ENCODE measurements at places on chromosomes 5 and 9.

GRCh38 chr9:96108691-96109380 lies 193.1 kb downstream of the HSD17B3 start:
- no peak for DNase-seq

- DNase-seq: no peak
These were observed 59.2 kb downstream of the CDH18 start for GRCh38 chr5:19928562-19929421.

DNA sequence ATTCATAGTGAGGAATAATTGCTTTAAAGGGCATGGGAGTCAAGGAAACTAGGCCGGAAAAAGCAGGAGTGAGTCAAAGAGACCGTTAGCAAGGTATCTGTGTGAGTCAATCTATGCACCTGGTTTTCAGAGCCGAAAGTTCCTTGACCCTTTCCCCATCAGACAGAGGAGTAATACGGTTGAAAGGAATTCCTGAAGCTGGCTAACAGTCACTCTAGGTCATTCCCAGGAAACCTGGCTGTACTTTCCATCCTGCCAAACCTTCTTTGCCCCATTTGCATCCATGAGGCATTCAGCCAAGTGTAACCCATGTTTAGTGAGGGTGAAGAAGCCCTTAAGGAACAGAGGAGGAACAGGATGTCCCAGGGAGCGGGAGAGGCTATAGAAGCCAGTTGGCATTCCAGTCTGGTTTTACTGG lies 16.2 kb downstream of the RBM18 start:
- DNase-seq: no peak

DNA sequence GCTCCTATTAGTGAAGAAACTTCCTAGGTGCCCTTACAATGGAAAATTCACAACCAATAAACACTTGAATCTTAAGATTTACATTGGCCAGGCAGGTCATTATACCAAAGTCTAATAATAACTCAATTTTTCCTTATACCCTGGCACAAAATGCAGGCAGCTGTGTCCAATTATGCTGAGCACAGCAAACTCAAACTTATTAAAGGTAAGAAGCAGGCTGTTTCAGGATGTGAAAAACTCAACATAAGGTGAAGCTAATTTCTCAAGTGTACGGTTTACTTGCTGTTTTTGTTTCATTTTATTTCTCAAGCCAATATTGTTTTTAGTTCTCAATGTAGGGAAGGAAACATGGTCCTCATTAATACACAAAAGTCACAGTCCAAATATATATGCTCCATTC lies 405.1 kb downstream of the KCTD16 start:
- no peak for DNase-seq

GRCh38 chr9:108750661-108751215 lies 105.0 kb downstream of the ACTL7B start:
- no peak for DNase-seq

- DNase-seq: no peak
These were observed 34.2 kb upstream of the IL7R start for GRCh38 chr5:35822511-35822910.

DNA sequence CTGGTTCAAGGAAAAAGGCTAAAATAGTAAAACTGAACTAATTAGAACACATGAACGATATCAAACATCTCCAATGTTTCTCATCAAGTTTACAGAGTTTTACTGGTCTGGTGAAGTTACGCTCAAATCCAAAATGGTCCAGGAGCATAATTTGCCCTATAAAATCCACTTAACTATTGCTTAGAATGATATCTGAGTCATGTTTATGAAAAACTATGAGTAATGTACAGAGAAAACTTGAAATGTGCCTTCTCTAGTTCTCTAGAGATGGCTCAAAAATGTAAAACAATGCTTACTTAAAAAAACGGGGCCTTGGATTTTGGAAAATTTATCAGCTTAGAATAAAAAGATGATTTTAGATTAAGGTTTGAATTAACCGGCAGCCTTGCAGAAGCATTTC lies 108.1 kb downstream of the FBXW11 start:
- DNase-seq: no peak

GRCh38 chr5:164345173-164345849 lies 839.9 kb downstream of the MAT2B start:
- DNase-seq: peak; percentile 66

DNA sequence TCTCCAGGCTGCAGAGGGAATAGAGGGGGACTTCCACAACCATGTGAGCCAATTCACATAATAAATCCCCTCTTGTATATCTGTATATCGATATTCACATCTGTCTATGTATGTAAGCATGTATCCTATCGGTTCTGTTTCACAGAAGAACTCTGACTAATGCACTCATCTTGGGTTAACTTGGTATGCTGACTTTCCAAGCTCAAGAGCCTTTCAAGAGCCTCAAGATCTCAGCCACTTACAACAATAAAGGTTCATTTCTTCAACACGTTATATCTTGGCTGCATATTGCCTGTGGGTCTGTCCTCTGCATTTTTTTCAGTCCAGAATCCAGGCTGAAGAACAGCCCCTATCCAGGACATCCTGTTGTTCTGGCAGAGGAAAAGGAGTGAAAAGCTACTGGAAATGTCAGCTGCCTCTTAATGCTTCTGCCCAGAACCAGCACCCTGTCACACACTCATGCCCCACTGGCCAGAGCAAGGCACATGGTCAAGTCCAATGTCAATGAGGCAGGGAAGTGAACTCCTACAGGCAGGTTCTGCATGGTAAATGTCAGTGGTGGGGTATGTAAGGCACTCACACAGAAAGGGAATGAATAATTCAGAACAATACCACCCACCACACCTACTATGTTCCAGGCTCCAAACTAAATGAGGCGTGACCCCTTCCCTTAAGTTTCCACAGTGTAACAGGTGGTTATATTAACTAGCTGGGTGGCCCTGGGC lies 91.6 kb upstream of the ICE1 start:
- no peak for DNase-seq

DNA sequence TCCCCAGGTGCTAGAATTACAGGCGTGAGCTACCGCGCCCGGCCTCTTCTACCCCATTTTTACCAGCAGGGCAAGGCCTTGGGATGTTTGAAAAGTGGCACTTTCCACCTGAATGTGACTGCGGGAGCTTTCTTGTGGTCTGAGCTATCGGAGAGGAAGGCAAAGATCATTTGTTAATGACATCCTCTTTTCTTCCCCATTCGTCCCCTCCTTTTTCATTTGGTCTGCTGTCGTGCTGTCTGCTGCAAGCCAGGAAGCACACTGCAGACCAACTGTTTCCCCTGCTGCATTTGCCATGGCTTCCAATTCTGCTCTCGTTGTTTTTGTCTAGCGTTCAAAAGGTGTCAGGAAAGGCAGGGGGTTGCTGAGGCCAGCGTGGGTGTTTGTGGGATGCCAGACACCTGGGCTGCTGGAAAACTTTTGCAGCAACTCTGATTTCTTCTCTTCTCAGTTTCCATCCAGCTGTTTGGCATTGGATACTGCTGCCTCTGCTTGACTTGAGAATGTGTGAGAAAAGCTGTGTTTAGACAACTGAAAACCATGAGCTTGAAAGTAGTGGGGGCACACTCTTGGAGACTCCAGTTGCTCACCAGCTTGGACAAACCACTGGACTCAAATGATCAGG lies 196.4 kb upstream of the MSX2 start:
- DNase-seq: no peak

DNA sequence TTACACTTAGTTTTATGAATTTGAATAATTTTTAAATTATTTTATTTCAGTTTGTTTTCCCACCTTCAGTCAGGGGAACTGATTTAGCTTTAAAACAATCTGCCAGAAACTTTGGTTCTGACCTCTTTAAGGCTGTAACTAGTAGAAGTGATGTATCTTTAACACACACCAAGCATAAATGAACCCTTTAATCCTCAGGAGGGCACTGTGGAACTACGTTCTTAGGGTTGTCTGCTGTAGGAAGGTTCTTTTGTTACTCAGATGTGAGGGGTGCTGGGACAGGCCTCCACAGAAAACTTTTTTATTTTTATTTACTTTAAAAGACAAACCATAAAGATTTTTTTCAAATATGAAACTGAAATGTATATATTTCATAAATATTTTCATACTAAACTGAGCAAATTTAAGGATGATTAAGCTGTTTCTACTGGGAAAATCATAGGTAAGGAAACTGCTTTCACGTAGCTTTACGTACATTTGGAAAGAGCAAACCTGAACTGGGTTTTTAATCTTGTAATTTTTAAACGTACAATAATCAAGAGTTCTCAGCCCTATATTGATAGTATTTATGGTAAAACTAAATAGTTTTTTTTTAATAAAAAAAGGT lies 5.3 kb downstream of the KLF4 start:
- no peak for DNase-seq

DNA sequence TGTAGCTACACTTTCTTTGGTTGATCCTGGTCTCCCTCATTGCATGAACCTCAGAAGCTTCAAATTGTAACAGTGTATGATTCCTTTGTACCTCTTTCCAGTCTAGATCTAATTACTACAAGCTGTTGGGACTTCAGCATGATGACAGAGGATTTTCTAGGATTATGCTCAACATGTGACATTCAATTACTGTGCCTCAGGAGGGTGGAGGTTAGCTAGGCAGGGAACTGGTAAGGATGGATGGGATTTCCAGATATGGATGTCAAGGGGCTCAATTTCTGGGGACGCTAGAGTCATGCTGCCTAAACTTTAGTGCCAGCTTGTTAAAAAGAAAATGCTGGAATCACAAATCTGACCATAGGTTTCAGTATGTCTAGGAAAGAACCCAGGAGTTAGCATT lies 29.2 kb upstream of the GLRA1 start:
- no peak for DNase-seq

GRCh38 chr5:57772512-57772911 lies 289.9 kb upstream of the ACTBL2 start:
- DNase-seq: no peak

DNA sequence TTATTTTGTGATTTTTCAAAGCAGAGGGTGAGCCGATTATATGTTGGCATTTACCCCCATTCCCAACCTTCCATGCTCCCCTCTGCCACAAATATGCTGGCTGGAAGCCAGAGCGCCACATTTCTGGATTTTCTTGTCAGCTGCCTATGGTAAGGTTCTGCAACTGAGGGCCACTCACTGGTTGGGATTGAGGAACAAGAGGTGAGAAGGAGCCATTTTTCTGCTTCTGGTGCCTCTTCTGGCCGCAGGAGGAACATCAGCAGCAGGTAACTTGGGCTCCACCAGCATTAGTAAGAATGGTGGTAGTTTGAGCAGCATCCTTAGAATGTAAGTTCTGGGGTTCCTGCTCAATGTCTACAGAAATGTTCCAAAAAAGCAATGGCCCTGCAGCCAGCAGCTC lies 159.5 kb upstream of the MAST4 start:
- DNase-seq: no peak

DNA sequence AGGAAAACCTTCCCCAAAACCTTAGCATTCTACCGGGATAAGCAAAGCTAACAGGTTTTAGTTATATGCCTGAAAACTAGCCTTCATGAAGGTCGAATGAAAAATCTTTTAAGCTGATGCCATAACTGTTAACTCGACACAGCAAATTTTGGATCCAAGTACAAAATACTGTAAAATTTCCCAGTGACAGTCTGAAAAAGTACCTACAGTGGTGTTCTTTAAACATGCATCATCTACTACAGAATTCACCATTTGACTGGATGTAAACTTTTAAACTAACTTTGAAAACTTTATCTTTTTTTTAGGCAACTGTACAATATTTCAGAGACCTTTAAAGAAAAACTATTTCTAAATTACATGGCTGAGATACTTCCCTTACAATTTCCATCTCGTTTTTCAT lies 791 bp downstream of the RAPGEF6 start:
- DNase-seq: no peak

DNA sequence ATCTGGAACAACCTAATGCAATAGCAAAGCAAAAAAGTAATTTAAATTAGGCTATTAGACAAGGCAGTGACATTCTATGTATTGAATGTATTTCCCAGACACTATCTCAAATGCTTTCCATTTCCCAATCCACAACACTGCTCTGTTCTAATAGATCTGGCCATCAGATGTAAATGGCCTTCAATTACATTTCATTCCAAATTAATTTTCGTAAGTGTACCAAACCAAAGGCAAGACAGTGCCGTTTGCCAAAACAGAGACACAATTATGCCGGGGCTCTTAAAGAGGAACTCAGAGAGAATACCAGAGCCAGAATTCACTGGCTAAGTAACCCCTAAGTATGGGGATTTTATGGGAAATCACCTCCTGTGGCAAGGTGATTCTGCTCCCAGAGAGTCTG lies 63.1 kb downstream of the GNAQ start:
- DNase-seq: no peak

DNA sequence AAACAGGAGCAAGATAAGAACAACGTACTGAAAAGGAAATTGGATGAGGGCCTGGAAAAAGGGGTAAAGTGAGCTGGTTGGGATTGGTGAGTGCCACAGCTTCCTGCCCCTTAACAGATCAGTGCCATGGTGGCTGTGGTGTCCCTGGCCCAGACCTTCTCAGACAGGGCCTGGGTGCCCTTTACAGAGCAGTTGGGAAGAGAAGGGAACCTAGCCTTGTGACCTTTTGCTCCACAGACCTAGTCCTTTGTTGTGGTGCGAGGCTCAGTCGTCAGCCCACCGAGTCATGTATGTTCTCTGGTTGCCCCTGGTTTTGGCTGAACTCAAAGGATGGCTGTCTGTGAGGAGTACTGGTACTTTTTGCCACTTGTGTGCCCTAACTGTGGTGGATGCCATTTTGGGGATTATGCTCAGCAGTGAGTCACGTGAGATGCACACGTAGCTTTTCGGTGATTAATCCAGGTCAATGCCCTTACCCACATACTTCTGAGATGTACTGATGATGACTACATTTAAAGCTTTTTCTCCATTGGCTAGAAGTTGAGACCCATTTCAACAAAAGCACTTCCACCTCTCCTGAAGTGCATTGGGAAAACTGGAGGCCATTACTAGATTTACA lies 48.4 kb downstream of the EXOSC2 start:
- no peak for DNase-seq

DNA sequence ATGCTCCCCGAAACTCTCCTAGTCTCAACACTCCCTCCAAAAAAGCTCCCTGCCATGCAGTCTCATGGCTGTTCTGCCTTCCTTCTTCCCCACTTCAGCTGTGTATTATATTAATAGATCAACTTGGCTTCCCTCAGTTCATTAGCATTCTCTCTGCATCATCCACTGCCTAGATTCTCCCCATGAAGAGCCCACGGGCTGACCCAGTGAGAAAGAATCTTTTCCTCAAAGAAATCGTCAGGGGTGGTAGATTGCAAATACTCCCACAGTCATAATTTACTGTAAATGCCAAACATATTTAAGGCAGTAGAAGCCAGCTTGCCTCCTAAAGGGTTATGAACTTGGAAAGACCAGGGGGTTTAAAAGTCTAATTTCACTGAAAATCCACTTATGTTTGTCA lies 33.5 kb downstream of the GNA14 start:
- no peak for DNase-seq

DNA sequence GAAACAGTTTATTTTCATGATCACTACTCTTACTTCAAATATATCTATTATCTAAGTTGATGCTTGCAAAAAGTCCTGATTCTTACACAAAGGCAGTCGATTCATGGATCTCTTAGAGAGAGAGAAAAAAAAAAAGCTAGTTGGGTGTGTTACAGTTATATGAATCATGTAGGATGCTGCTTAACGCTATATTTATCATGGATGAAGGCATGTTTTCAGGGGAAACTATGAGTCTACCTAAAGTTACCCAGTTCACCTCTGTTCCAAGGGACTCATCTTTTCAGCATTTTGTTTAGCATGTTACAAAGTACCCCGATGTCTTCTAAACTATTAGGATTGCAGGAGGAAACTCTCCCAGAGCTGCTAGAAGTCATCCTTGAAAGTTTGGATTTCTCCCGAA lies 13.5 kb downstream of the TMC1 start:
- no peak for DNase-seq
